ENCODE measurements at places on chromosomes 4 and X.

GRCh38 chr4:44722001-44722400 is 4.4 kb downstream of the GNPDA2 start:
- no peak for DNase-seq

DNA sequence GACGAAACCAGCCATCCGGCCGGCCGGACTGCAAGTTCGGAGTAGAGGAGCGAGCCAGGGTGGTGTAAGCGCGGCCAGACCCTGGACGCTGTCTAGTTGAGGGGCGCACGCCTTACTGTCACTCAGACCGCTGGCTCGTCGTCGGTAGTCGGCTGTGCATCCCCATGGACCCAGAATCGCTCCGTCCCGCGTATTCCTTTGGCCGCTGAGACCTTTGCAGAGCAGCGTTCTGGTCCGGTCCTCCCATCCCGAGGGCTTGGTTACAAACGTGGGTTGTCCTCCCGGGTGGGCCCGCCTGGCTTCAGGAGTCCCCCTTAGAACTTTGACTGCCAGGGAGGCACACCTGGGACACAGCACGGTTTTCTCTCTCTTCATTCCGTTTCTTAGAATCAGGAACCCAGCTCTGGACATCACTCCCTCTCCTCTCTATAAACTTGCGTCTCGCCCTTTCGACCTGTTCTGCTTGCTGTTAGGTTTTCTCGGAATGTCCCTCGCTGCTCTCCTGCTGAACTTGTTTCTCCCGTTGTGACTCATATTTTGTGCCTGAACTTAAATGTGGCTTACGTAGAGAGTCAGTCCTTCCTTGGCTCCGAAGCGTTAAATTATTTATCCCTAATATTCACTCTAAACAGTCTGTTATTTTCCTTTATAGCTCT is 672 bp downstream of the PGM2 start:
- DNase-seq, result no peak

DNA sequence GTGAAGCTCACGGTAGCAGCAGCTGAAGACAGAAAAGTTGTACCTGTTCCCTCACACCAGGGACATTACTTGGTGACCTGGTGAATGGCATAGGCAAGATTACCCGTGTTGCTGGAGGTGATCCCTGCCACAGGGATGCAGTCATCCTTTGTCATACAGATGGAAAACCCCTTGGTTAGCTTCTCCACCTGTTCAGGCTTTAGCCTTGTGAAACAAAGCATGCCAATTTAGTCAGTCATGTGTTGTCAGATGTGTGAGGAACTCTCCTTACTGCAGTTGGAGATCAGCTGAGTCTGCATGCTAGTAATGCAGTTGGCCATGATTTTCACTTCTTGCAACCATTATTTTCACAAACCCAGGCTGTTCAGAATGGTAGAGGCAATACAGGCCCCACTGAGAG is 41.0 kb downstream of the AMELX start:
- DNase-seq, result no peak

DNA sequence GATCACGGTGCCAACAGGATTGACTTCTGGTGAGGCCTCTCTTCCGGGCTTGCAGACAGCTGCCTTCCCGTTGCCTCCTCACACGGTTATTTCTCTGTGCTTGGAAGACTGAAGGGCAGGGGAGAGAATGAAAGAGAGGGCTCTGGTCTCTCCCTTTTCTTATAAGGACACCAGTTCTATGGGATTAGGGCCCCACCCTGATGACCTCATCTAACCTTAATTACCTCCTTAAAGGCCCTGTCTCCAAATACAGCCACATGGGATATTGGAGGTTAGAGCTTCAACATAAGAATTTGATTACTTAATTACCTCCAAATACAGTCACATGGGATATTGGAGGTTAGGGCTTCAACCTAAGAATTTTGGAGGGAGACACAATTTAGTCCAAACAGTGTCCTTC is 46.5 kb downstream of the EVC start:
- DNase-seq, result no peak

- no peak for DNase-seq
These were observed 2282.6 kb downstream of the ARAP2 start for GRCh38 chr4:33961761-33962160.

All from GM06990 (cell line).